ENCODE measurements at places on chromosomes 2 and 18. TPM values are rescaled to one million over a fixed set of nuclear protein-coding genes. Genes with fewer than 3 reads are reported as not detected.

Gene ALPP
- 47.5 TPM for total RNA-seq

Gene SPEG
- total RNA-seq = 55.8 TPM

Gene RNF125
- total RNA-seq = 0.15 TPM

Gene UGT1A5
- 91.2 TPM for total RNA-seq

Gene UNC80
- not detected for total RNA-seq

Gene AMER3
- not detected for total RNA-seq

Gene MC5R
- not detected for total RNA-seq

DNA sequence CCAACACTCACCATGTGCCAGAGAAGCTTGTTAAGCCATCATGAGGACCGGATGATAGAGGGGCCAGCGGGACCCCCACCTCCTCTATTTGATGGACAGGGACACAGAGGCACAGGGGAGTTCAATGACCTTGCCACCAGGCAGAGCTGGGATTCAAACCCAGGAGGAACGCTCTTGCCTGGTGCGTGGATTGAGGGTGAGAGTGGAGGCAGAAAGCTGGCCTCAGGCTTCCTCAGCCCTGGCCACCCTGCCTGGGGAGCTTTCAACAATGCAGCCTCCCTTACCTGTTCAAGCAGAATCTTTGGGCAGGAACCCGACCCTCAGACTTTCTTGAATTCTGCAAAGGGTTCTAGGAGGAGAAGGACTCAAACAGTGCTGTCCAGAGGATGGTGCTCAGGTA, 39.9 kb upstream of the MAL start:
- H3K36me3 ChIP-seq = no peaks in the 10 kb centered on the region
- peaks cover 14% of the 10 kb centered on the region for H3K4me1 ChIP-seq
- no peak for DNase-seq
- H3K27me3 ChIP-seq = no peaks in the 10 kb centered on the region
- H3K27ac ChIP-seq = no peak overlapping the region
- H3K4me3 ChIP-seq = no peak overlapping the region

- H3K27me3 ChIP-seq = peaks cover 92% of the 10 kb centered on the region
- H3K27ac ChIP-seq = no peak overlapping the region
- no peak overlapping the region for H3K4me3 ChIP-seq
- no peaks in the 10 kb centered on the region for H3K36me3 ChIP-seq
Observed at GRCh38 chr2:238694136-238694755, 153.6 kb upstream of the TWIST2 start.

GRCh38 chr18:34591920-34592444, 118.1 kb upstream of the DTNA start:
- no peaks in the 10 kb centered on the region for H3K4me1 ChIP-seq
- no peaks in the 10 kb centered on the region for H3K36me3 ChIP-seq
- no peak for DNase-seq
- H3K4me3 ChIP-seq = no peak overlapping the region
- no peak overlapping the region for H3K27ac ChIP-seq
- no peaks in the 10 kb centered on the region for H3K27me3 ChIP-seq

GRCh38 chr18:22322243-22322691, 95.4 kb downstream of the CTAGE1 start:
- H3K4me1 ChIP-seq = no peaks in the 10 kb centered on the region
- DNase-seq = no peak
- no peaks in the 10 kb centered on the region for H3K36me3 ChIP-seq
- H3K27ac ChIP-seq = no peak overlapping the region
- H3K27me3 ChIP-seq = no peaks in the 10 kb centered on the region

DNA sequence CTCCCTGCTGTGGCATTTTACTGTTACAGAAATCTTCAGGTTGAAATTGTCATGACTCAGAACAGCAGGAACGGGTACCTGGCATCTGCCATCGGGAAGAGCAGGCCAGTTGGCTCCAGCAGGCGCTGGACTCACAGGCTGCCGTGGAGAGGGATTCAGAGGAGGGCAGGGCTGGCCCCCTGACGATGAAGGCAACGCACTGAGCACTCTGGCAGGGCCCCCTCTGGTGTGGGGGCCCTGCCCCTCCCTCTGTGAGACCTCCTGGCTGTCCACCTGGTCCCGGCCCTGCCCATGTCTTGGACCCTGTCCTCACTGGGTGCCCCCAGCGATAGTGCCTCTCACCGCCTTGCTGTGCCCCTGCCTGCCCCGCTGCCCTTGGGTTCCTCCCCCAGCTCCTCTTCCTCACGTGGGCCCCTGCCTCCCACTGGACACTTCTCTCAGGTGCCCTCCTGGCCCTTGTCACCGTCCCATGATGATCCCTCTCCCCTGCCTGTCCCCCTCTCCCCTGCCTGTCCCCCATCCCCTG, 23.3 kb upstream of the ALLC start:
- H3K27me3 ChIP-seq = no peaks in the 10 kb centered on the region
- no peak for DNase-seq
- H3K4me3 ChIP-seq = no peak overlapping the region
- H3K4me1 ChIP-seq = no peaks in the 10 kb centered on the region
- H3K36me3 ChIP-seq = no peaks in the 10 kb centered on the region

DNA sequence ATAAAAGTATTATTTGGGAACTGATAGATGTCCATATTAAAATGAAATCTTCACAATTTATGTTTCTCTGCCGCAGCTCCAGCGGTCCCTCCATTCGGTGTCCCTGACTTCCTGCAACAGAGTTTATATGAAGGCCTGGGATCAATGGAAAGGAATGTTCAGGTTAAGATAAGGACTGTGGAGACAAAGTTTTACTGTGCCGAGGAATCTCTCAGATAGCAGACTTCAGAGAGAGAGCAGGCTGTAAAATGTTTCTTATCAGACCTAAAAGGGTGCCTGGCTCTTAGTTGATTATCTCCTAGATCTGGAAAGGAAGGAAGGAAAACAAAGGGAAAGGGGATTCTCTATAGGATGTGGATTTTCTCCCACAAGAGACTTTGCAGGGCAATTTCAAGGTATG, 193.7 kb upstream of the PIEZO2 start:
- H3K27ac ChIP-seq = no peak overlapping the region
- H3K36me3 ChIP-seq = no peaks in the 10 kb centered on the region
- DNase-seq = no peak
- H3K4me1 ChIP-seq = no peaks in the 10 kb centered on the region
- peaks cover 14% of the 10 kb centered on the region for H3K27me3 ChIP-seq

DNA sequence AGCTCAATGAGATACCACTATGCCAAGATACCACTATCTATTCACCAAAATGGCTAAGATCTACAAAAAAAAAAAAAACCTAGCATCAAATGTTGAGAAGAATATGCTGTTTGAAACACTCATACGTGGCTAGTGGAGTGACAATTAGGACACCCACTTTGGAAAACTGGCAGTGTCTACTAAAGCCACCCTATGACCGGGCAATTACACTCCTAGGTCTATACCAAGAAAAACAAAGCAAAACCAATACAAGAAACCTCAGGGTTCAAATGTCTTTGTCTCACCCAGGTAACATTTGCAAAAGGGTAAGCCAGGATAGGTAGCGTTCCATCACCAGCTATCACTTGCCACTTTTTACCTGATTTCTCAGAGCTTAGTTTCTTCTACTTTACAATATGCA, 123.6 kb upstream of the CAB39 start:
- H3K4me3 ChIP-seq = no peak overlapping the region
- H3K4me1 ChIP-seq = no peaks in the 10 kb centered on the region
- DNase-seq = no peak
- no peaks in the 10 kb centered on the region for H3K27me3 ChIP-seq

- H3K4me3 ChIP-seq = no peak overlapping the region
- H3K27ac ChIP-seq = no peak overlapping the region
- H3K4me1 ChIP-seq = no peaks in the 10 kb centered on the region
- no peak for DNase-seq
Observed at GRCh38 chr18:50395093-50395492, 20.2 kb downstream of the SKA1 start.

DNA sequence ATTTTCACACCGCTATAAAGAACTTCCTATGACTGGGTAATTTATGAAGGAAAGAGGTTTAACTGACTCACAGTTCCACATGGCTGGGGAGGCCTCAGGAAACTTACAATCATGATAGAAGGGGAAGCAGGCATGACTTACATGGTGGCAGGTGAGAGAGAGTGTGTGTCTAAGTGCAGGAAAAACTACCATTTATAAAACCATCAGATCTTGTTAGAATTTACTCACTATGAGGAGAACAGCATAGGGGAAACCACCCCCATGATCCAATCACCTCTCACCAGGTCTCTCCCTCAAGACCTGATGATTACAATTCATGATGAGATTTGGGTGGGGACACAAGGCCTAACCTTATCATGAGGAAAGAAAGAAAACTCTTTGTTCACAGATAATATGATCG, 174.6 kb downstream of the SRBD1 start:
- no peaks in the 10 kb centered on the region for H3K27me3 ChIP-seq
- no peak overlapping the region for H3K4me3 ChIP-seq
- no peaks in the 10 kb centered on the region for H3K4me1 ChIP-seq
- H3K36me3 ChIP-seq = no peaks in the 10 kb centered on the region

DNA sequence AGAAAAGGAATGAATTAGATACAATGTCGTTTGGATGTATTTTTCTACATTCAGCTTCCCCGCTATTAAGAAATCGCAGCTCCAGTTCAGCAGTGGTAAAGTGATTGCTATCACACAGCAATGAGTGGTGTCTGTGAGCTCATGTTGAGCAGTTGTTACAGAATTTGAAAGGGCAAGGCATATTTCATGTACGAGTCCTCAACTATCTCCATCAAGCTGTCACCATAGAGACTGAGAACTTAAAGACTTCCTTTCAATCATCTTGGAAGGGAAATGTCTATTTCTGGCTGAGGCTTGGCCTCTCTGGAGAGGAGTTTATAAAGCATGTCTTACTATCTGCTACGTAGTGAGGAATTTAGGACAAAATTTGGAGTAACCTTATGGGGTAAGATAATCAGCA, 24.4 kb upstream of the FAM117B start:
- no peaks in the 10 kb centered on the region for H3K36me3 ChIP-seq
- no peaks in the 10 kb centered on the region for H3K27me3 ChIP-seq
- no peaks in the 10 kb centered on the region for H3K4me1 ChIP-seq
- no peak for DNase-seq

- no peak overlapping the region for H3K27ac ChIP-seq
- no peaks in the 10 kb centered on the region for H3K27me3 ChIP-seq
- H3K36me3 ChIP-seq = no peaks in the 10 kb centered on the region
- H3K4me3 ChIP-seq = no peak overlapping the region
- DNase-seq = no peak
- no peaks in the 10 kb centered on the region for H3K4me1 ChIP-seq
Observed at GRCh38 chr18:43919551-43919950, 642.3 kb upstream of the SYT4 start.

GRCh38 chr2:190340369-190340768, 3.0 kb upstream of the INPP1 start:
- DNase-seq = no peak
- H3K27ac ChIP-seq = no peak overlapping the region
- H3K27me3 ChIP-seq = no peaks in the 10 kb centered on the region
- H3K4me1 ChIP-seq = peaks cover 11% of the 10 kb centered on the region

- no peaks in the 10 kb centered on the region for H3K36me3 ChIP-seq
- no peaks in the 10 kb centered on the region for H3K27me3 ChIP-seq
- no peaks in the 10 kb centered on the region for H3K4me1 ChIP-seq
- no peak for DNase-seq
- H3K4me3 ChIP-seq = no peak overlapping the region
Observed at GRCh38 chr18:39681061-39681460, 2115.5 kb upstream of the CELF4 start.

- H3K27ac ChIP-seq = no peak overlapping the region
- no peaks in the 10 kb centered on the region for H3K4me1 ChIP-seq
- no peak overlapping the region for H3K4me3 ChIP-seq
Observed at GRCh38 chr18:34867520-34867919, 157.4 kb downstream of the DTNA start.

DNA sequence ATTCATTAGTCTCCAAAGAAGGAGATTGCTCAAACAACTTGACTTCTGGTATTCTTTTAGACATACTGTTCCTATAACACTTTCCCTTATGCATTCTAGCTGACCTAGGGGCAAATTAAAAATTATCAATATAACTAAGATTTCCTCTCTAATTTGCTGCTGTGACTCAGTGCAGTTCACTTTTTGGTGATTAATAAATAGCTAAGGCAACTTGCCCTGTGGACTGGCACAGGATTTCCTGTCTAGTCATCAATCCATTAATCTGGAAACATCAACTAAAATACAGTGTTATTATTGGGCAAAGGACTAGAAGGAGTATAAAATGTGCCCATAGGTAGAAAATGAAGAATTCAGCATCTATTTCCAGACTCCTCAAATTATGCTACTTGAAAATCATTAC, 83.5 kb upstream of the SERPINE2 start:
- H3K27me3 ChIP-seq = no peaks in the 10 kb centered on the region
- H3K4me3 ChIP-seq = no peak overlapping the region
- no peaks in the 10 kb centered on the region for H3K36me3 ChIP-seq
- no peak for DNase-seq
- H3K4me1 ChIP-seq = no peaks in the 10 kb centered on the region
- no peak overlapping the region for H3K27ac ChIP-seq

GRCh38 chr18:56869189-56869777, 218.1 kb downstream of the WDR7 start:
- peak; percentile 56 for DNase-seq
- H3K27me3 ChIP-seq = no peaks in the 10 kb centered on the region
- no peaks in the 10 kb centered on the region for H3K36me3 ChIP-seq
- H3K4me3 ChIP-seq = no peak overlapping the region
- H3K27ac ChIP-seq = no peak overlapping the region
- H3K4me1 ChIP-seq = no peaks in the 10 kb centered on the region

DNA sequence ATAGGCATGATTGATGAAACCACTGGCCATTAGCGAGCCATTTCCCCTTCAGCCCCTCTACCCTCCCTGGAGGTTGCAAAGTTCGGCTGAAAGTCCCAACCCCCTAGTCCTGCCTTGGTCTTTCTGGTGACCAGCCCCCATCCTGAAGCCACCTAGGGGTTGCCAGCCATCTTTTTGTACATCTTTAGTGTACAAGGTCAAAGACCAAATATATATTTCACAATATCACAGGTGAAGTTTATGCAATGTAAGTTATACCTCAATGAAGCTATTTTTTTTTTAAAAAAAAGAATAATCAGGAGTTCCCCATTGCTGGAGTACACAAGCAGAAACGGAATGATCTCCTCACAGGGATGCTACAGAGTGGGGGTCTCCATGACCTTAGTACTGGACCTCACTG, 31.3 kb downstream of the OSBPL1A start:
- no peaks in the 10 kb centered on the region for H3K27me3 ChIP-seq
- no peaks in the 10 kb centered on the region for H3K36me3 ChIP-seq
- peaks cover 16% of the 10 kb centered on the region for H3K4me1 ChIP-seq
- no peak overlapping the region for H3K27ac ChIP-seq
- H3K4me3 ChIP-seq = no peak overlapping the region

DNA sequence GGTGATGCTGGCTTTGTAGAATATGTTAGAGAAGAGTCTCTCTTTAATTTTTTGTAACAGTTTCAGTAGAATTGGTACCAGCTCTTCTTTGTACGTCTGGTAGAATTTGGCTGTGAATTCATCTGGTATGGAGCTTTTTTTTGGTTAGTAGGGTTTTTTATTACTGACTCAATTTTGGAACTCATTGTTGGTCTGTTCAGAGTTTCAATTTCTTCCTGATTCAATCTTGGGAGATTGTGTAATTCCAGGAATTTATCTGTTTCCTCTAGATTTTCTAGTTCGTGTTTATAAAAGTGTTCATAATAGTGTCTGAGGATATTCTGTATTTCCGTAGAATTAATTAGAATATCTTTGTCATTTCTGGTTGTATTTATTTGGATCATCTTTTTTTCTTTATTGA, 943.5 kb downstream of the TRIB2 start:
- no peak overlapping the region for H3K27ac ChIP-seq
- no peaks in the 10 kb centered on the region for H3K36me3 ChIP-seq
- H3K27me3 ChIP-seq = no peaks in the 10 kb centered on the region
- no peak for DNase-seq
- H3K4me3 ChIP-seq = no peak overlapping the region
- H3K4me1 ChIP-seq = no peaks in the 10 kb centered on the region
